ENCODE measurements at places on chromosomes 7 and 10.

DNA sequence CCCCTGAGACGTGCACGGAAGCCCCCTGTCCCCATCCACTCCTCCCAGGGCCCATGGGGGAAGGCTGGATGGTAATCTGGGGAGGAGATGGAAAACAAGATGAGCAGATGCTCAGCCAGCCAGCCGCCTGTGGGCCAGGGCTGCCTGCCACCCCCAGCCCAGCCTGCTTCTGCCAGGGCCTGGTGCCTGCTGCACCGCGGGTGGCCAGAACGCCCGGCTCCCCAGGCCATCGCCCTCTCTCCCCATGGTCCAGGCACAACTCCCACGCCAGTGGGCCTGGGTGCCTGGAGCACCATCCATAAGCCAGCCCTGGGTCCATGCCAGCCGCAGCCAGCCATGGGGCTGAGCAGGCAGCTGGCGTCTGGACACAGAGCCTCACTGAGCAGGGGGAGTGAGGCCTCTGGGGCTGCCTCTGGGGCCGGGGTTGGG, 57.2 kb upstream of the ELN start:
- peak; percentile 15 for DNase-seq

- no peak for DNase-seq
These were observed 622.0 kb upstream of the PFKP start for GRCh38 chr10:2445370-2445769.

GRCh38 chr7:102085218-102085772, 201.4 kb upstream of the SH2B2 start:
- DNase-seq = no peak

- DNase-seq = no peak
These were observed 373.5 kb downstream of the KCNMA1 start for GRCh38 chr10:77264107-77264506.

DNA sequence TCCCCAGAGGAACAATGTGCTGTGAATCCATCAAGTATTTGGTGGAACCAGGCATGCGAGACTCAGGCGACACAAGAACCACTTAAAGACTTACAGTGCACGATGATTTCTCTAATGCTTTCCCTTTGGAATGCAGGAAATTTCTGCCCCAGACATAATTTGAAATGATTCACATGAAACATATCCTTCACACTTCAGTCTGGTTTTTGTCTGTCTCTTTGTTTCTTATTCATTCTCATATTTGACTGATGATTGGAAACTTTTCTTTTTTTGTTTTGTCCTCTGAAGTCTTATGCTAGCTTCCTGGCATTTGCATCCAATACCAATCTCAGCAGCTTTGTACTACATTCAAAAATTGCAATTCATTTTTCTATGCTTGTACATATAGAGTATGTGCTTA, 502.8 kb downstream of the PHTF2 start:
- DNase-seq = no peak

GRCh38 chr7:50142425-50143017, 49.5 kb upstream of the ZPBP start:
- DNase-seq = peak; percentile 51

- no peak for DNase-seq
These were observed 62.5 kb upstream of the LEP start for GRCh38 chr7:128178611-128179010.

- no peak for DNase-seq
These were observed 3.6 kb downstream of the FAM53B start for GRCh38 chr10:124740369-124741280.

DNA sequence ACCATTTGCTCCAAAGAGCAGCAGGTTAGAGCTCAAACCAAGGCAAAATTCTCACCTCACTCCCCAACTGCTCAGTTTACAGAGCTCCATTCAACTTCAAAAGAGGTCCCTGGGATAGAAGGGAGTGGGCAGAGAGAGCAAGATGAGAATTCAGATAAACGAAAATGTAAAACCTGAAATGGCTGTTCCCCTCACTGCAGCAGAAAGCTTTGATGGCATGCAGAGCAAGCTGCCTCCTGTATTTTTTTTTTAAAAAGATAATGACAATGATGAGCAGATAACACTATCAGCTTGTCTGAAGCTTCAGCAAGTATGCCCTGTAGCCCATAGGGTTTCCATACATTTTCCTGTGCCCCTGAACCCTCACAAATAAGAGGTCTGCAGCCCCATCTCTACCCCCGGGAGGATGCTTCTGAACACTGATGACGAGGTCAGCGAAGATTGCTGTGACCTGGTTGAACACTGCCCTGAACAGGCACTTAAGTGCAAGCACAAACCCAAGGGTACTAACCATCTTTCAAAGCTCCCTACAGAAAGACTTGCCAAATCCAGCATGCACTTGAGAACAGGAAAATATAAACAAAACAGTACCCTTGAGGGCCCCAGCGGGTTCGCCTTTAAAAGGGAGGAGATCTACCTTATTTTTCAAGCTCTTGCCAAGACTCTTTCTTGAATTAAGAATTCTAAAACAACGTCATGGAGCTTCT, 81.3 kb downstream of the GLI3 start:
- DNase-seq = no peak

DNA sequence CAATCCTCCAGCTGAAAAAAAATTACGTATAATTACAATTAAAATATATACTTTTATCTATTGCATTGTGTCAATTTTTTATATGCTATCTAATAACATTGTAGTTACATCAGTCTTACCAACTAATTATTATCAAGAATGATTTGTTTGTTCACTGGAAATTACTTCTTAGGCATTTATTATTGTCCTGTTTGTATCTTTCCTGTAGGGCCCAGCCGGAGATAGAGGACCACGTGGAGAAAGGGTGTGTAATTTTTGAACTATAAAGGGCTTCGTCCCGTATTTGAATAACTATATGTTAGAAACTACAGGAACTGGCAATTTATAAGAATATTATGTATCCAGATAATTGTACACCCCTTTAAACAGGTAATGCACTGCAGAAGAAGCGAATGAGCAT, 4.1 kb downstream of the COL1A2 start:
- no peak for DNase-seq

- no peak for DNase-seq
These were observed 150.7 kb upstream of the PRR15 start for GRCh38 chr7:29412912-29413311.

DNA sequence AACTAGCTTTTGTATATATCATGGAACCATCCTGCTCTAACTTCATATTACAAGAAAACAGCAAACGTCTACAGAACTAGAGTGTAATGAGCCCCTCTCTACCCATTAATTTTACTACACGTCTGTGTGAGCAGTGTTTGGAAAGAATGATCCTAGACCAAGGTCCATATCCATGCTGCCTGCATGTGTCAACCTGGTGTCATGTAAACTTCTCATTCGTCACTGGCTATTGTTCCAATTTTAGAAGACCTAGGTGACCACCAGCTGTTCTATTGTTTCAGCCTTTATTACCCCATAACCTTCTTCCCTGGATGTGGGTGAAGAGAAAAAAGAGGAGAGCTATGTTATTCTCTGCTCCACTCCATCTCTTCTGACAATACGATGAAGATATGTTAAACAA, 77.1 kb downstream of the CREM start:
- no peak for DNase-seq

DNA sequence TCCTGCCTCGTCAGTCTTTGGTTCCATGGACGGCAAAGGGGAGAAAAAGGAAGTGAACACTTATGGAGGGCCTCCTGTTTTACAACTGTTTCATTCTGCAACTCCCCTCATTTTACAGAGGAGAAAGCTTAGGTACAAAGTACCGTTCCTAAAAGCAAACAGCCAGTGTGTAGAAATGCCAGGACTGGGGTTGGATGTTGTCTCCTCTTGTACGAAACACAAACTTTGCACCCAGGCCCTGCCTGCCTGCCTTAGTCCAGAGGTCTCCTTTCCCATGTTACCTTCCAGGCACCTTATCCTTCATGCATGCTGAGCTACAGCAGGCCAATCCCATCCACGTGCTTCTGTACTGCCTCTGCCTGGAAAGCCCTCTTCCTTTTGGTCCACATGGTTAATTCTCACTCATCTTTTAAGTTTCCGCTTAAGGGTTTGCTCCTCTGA, 86.0 kb downstream of the ICA1 start:
- no peak for DNase-seq

GRCh38 chr10:770975-771374, 81.5 kb upstream of the DIP2C start:
- no peak for DNase-seq

GRCh38 chr7:55244006-55244745, 121.0 kb upstream of the LANCL2 start:
- no peak for DNase-seq

GRCh38 chr7:151059367-151060112, at the start of gene SLC4A2:
Gene SLC4A2, plus strand, starts transcription at chr7:151059589. Its CDS starts 2,399 bp downstream, at chr7:151061988.
- DNase-seq = peak; percentile 67

- DNase-seq = no peak
These were observed 24.8 kb upstream of the CAPZA2 start for GRCh38 chr7:116837586-116837985.

Data from NCI-H1092 treated with DMSO at 0.1 percent for 48 hours (cell line).